Naive thymus-derived CD8-positive, alpha-beta T cell (primary cell): ENCODE measurements at places on chromosomes 4 and X. TPM values are rescaled to one million over a fixed set of nuclear protein-coding genes. Genes with fewer than 3 reads are reported as not detected.
A peak's percentile ranks its signal among the peaks of the same experiment; 100 is the strongest.

PIR gene
- 0.78 TPM for total RNA-seq

EREG gene
- total RNA-seq, result not detected

CLIC2 gene
- 1.4 TPM for total RNA-seq

TRIML1 gene
- total RNA-seq, result not detected

MAGEE2 gene
- not detected for total RNA-seq

- H3K27ac ChIP-seq, result no peak overlapping the region
- H3K36me3 ChIP-seq, result no peaks in the 10 kb centered on the region
- H3K4me3 ChIP-seq, result no peak overlapping the region
- DNase-seq, result no peak
- H3K27me3 ChIP-seq, result no peaks in the 10 kb centered on the region
- no peaks in the 10 kb centered on the region for H3K4me1 ChIP-seq
These were observed 5.9 kb downstream of the ETDB start for GRCh38 chrX:135114392-135114791.

GRCh38 chr4:169998981-169999380 is 27.2 kb downstream of the MFAP3L start:
- peaks cover 4% of the 10 kb centered on the region for H3K27me3 ChIP-seq
- no peaks in the 10 kb centered on the region for H3K36me3 ChIP-seq
- H3K4me1 ChIP-seq, result no peaks in the 10 kb centered on the region
- H3K27ac ChIP-seq, result no peak overlapping the region
- H3K4me3 ChIP-seq, result no peak overlapping the region
- DNase-seq, result no peak

GRCh38 chrX:13885591-13885990 is 68.7 kb upstream of the GPM6B start:
- no peak for DNase-seq
- peaks cover 2% of the 10 kb centered on the region for H3K27me3 ChIP-seq
- H3K4me1 ChIP-seq, result no peaks in the 10 kb centered on the region

DNA sequence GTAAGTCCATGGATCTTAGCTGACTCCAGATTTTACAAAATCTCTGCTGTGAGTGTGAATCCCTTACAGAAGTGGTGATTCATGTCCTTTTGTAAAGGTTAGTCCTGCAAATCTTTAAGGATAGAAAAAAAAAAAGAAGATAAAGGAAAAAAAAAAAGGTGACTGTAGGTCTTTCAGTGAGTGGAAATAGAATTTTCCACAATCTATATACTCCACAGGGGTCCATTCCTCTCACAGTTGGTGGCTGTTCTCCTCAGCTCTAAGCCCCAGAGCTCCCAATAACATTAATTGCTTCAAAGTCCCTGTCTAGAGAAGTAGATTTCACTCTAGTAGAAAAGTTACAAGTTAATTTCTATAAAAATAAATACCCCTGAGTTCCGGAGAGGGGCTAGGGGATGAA is 189.1 kb downstream of the NDST4 start:
- H3K27me3 ChIP-seq, result no peaks in the 10 kb centered on the region
- H3K36me3 ChIP-seq, result no peaks in the 10 kb centered on the region
- no peak overlapping the region for H3K27ac ChIP-seq
- no peak for DNase-seq
- H3K4me1 ChIP-seq, result no peaks in the 10 kb centered on the region
- no peak overlapping the region for H3K4me3 ChIP-seq

DNA sequence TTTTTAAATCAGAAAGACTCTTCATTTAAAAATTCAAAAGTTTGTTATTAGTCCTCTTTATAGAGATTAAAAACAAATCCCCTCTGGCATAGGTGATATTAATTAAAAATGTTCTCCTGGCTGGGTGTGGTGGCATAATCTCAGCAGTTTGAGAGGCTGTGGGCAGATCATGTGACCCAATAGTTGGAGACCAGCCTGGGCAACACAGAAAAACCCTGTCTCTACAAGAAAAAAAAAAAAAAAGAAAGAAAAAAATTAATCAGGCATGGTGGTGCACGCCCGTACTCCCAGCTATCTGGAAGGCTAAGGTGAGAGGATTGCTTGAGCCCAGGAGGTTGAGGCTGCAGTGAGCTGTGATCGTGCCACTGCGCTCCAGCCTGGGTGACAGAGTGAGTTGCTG is 38.9 kb downstream of the RASGEF1B start:
- H3K36me3 ChIP-seq, result peaks cover 48% of the 10 kb centered on the region
- no peaks in the 10 kb centered on the region for H3K4me1 ChIP-seq
- H3K27me3 ChIP-seq, result no peaks in the 10 kb centered on the region
- no peak overlapping the region for H3K4me3 ChIP-seq
- no peak overlapping the region for H3K27ac ChIP-seq

GRCh38 chrX:46561824-46562657 is 11.5 kb upstream of the CHST7 start:
- peaks cover 2% of the 10 kb centered on the region for H3K4me1 ChIP-seq
- H3K27me3 ChIP-seq, result no peaks in the 10 kb centered on the region
- DNase-seq, result no peak
- H3K27ac ChIP-seq, result no peak overlapping the region
- H3K4me3 ChIP-seq, result no peak overlapping the region
- peaks cover 12% of the 10 kb centered on the region for H3K36me3 ChIP-seq

- peaks cover 23% of the 10 kb centered on the region for H3K27me3 ChIP-seq
- H3K36me3 ChIP-seq, result no peaks in the 10 kb centered on the region
- H3K4me3 ChIP-seq, result no peak overlapping the region
- H3K4me1 ChIP-seq, result no peaks in the 10 kb centered on the region
- no peak for DNase-seq
These were observed 24.0 kb downstream of the PLRG1 start for GRCh38 chr4:154526151-154526550.

DNA sequence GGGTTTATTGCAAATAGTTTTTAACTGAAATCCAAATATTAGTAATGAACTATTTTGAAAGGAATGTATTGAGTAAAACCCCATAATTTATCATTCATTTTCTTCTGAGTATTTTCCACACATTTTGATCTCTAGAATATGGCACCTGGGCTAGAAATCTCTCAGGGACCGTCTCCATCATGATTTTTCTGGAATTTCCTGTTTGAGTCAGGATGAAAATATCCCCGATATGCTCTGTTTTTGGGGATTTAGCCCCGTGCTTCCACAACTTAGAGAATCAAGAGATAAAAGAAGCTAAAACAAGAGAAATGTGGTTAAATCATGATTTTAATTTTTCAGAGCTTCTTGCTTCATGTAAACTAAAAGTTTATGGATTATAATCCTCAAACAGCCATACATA is 114.2 kb downstream of the SPCS3 start:
- peaks cover 10% of the 10 kb centered on the region for H3K27me3 ChIP-seq
- no peaks in the 10 kb centered on the region for H3K4me1 ChIP-seq
- H3K4me3 ChIP-seq, result no peak overlapping the region
- H3K27ac ChIP-seq, result no peak overlapping the region
- H3K36me3 ChIP-seq, result no peaks in the 10 kb centered on the region

GRCh38 chr4:142832022-142832421 is 14.1 kb downstream of the INPP4B start:
- no peak for DNase-seq
- H3K36me3 ChIP-seq, result no peaks in the 10 kb centered on the region
- H3K4me1 ChIP-seq, result no peaks in the 10 kb centered on the region
- H3K27me3 ChIP-seq, result peaks cover 9% of the 10 kb centered on the region
- no peak overlapping the region for H3K27ac ChIP-seq

GRCh38 chr4:90099812-90100211 is 27.4 kb upstream of the CCSER1 start:
- H3K4me3 ChIP-seq, result no peak overlapping the region
- H3K27me3 ChIP-seq, result peaks cover 2% of the 10 kb centered on the region
- no peak for DNase-seq

DNA sequence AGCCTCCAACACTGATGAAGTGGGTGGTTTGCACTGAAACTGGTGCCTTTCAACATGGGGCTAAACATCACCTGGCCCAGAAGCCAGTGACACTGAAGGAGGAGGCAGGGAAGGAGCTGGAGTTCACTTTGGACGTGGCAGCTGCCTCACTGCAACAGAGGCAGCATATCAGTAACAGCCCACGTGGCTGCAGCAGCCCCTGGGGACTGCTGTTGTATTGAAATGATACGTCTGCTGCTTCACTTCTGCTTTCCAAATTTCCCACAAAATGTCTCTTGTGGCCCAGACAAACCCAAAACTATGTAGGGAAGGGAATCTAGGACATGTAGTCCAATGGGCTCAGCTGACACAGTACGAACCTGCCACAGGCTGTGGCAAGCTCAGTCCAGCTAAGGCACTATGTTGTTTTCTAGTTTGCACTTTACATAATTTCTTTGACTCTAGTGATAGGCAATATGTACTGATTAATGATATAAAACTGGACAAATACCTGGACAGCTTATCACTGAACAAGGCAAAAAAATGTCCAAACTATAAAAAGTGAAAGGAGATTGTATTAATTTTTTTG is 84.7 kb upstream of the RAPGEF2 start:
- no peak for DNase-seq
- no peak overlapping the region for H3K4me3 ChIP-seq
- no peak overlapping the region for H3K27ac ChIP-seq
- no peaks in the 10 kb centered on the region for H3K36me3 ChIP-seq
- H3K27me3 ChIP-seq, result peaks cover 7% of the 10 kb centered on the region
- no peaks in the 10 kb centered on the region for H3K4me1 ChIP-seq

DNA sequence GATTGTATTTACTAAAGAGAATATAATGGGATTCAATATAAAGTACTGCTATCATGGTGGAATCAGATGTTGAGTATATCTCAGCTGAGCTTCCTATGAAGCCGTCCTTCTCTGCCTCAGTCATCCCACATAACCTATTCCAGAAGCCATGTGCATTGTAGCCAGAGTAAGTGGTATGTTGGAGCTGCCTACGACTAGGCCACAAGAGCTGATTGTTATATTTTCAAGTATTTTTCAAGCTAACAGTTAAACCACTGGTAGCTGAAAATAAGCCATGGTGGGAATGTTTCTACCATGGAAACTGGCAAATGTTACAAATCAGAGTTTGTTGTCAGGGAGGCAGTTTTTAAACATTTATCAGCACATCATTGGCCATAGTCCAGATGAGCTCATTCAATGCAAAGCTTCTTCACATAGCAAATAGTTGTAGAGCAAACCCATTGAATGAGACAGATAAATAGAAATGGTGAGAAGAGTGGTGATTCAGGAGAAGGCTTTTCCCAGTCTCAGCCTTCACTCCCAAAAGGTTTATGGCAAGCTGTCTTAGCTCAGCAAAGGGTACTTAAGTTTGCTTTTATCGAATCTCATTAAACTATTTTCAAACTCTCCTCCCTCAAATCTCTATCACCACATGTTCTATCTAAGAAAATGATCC is 436.4 kb downstream of the PCDH19 start:
- H3K4me1 ChIP-seq, result no peaks in the 10 kb centered on the region
- H3K27me3 ChIP-seq, result no peaks in the 10 kb centered on the region
- DNase-seq, result no peak

- no peak for DNase-seq
- H3K27ac ChIP-seq, result no peak overlapping the region
- H3K27me3 ChIP-seq, result no peaks in the 10 kb centered on the region
These were observed 791.3 kb downstream of the RAB28 start for GRCh38 chr4:12692815-12693214.

DNA sequence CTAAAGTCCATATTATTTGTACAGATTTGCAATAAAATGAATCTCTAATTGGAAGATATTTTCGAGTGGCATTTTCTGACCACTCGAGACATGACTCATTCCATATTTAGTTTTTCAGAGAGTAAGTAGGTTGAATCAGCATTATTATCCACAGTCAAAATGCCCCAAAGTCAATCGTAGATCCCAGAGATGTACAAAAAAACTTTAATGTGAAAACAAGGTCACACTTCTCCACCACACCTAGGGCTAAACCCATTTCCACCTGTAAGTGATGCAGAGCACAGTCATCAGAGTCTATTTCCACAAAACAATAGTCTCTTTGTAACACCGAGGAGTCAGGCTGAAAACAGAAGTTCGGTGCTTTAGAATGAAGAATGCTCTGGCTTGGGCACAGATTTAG is 117.1 kb upstream of the TENM3 start:
- no peak overlapping the region for H3K4me3 ChIP-seq
- no peak overlapping the region for H3K27ac ChIP-seq
- no peaks in the 10 kb centered on the region for H3K4me1 ChIP-seq
- H3K27me3 ChIP-seq, result no peaks in the 10 kb centered on the region
- H3K36me3 ChIP-seq, result peaks cover 10% of the 10 kb centered on the region

DNA sequence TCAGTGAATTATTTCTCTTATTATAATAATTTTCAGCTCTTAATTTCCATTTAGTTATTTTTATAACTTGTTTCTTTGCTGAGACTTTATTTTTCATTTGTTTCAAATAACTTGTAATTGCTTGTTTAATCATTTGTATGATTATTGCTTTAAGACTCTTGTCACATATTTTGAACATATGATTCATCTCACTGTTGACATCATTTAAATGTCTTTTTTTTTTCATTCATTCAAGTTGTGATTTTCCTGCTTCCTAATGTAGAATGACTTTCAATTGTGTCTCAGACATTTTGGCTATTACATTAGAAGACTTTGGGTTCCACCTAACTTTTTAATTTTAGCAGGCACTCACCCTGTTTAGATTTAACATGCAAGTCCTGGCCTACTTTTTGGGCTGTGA is 234.8 kb upstream of the DIPK2B start:
- H3K27ac ChIP-seq, result no peak overlapping the region
- H3K27me3 ChIP-seq, result peaks cover 2% of the 10 kb centered on the region
- no peak overlapping the region for H3K4me3 ChIP-seq
- no peak for DNase-seq

DNA sequence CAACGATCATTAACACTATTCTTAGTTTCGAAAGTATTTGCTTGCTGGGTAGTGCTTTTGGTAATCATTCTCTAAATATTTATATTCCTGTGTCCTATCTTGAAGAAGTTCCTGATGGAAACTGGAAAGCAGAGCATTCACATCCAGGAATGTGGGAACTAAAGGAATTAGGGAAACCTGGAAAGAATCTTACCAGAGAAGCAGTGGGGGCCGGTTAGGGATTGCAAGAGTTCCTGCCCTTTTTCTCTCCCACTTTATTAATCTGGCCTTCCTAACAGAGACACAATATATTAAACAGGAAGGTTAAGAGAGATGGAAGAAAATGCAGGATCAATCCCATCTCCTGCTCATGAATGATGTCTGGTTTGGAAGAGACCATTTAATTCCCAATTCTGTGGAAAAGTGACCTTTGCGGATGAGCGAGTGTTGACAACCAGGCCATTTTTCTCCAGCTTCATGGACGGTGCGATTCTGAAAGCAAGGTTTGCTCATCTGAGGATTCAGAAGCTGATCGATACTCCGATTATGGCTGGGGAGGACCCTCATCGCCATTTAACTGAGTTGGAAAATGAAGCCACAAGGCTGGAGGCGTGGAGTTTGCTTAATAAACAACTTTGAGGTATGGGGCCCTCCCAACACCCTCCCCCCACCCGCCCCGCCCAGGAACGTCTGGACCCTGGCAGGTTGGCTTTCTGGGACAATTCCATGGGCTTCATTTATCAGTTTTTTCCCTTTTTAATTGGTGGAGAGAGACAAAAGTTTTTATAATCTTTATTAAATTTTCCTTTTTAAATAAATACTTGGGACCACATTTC is 52.3 kb downstream of the C4orf51 start:
- no peaks in the 10 kb centered on the region for H3K4me1 ChIP-seq
- peaks cover 15% of the 10 kb centered on the region for H3K27me3 ChIP-seq
- H3K4me3 ChIP-seq, result peak overlapping the region; percentile 70
- H3K27ac ChIP-seq, result no peak overlapping the region
